ENCODE measurements at places on chromosomes 1 and 21.

- no peak for DNase-seq
Observed at GRCh38 chr1:125087247-125087646, 3902.5 kb downstream of the SRGAP2C start.

- no peak for DNase-seq
Observed at GRCh38 chr1:241842565-241842964, 5.4 kb upstream of the EXO1 start.

- no peak for DNase-seq
Observed at GRCh38 chr1:219299420-219299819, 125.7 kb downstream of the LYPLAL1 start.

- no peak for DNase-seq
Observed at GRCh38 chr1:75514270-75514669, 96.6 kb downstream of the SLC44A5 start.

- DNase-seq = no peak
Observed at GRCh38 chr1:23187637-23188036, 19.0 kb upstream of the LUZP1 start.

DNA sequence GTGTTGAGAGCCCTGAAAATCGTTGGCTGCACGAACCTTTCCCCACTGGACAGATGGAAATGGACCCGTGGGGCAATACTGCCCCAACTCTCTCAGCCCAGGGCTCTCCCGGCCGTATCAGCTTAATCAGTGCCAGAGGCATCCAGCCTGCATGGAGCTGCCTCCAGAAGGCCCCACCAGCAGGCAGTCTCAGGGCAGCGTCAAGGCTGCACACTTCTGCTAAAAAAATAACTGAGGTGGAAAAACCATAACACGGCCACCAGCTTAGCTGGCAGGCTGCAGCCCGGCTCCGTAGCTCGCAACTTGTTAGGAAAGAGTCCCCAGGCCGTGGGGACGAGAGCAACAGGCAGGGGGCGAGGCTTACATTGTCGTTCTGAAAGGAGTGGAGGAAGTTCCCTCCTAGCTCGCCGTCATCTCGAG, 27.9 kb downstream of the MRPL37 start:
- DNase-seq = no peak

DNA sequence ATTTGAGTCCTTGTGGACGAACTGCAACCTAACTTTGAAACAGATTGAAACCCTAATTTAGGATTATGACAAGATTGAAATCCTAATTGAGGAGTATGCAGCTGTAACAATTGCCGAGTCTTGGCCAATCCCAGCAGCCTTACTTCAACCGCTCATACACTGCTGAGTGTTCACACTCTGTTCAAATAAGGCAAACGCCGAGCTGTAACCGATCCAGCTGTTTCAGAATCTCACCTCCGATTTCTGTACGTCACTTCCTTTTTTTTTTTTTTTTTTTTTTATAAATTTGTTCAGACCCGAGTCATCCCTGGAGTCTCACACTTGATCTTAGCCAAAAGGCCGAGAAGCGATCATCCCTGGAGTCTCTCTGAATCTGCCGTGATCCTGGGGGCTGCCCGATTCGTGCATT, 22.3 kb upstream of the ATP5PO start:
- no peak for DNase-seq

All from right kidney (tissue), 9 donors.